ENCODE measurements at places on chromosomes 2 and 18.

DNA sequence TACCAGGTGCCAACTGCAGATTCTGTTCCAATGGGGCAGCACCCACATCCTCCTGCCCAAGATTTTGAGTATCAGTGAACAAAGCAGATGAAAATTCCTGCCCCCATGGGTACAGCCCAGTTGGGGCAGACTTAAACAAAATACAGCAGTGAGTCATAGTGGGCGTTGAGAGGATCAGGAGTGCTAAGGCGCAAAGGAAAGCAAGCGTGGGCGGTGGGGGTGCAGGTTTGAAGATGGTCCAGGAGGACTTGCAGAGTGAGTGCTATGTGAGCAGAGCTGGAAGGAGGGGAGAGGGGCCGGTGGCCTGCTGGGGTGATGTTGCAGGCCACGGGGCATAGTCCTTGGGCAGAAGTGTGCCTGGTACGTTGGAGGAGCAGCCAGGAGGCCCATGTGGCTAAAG lies 24.7 kb downstream of the STEAP3 start:
- no peak for DNase-seq

DNA sequence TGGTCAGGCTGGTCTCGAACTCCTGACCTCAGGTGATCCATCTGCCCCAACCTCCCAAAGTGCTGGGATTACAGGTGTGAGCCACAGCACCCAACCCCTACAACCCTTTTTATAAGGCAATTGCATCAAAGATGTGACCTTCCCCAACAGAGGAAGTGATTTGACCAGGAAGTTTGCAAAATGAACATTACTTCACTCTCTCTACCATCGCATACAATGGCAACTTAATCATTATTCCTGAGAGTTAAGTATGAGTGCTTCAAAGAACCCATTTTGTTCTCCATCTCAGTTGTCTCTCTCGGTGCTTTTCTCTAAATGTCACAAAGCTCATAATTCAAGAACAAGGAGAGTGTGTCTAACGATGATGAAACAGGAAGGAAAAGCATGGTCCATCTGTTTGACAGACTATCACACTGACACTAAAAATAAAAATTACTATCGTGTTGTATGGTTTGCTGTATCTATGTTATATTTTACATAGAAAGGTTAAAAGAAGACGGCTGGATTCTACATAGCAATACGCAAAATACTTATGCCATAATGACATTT lies 18.1 kb upstream of the CREG2 start:
- DNase-seq: no peak

GRCh38 chr2:97712693-97713295 lies 582 bp upstream of the ZAP70 start:
- DNase-seq: no peak

DNA sequence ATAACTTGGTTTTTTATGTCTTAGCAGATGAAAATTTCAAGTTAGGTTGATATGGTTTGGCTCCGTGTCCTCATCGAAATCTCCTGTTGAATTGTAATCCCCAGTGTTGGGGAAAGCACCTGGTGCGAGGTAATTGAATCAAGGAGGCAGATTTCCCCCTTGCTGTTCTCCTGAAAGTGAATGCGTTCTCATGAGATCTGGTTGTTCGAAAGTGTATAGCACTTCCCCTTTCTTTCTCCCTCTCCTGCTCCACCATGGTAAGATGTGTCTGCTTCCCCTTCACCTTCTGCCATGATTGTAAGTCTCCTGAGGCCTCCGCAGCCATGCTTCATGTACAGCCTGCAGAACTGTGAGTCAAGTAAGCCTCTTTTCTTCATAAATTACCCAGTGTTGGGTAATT lies 242.1 kb upstream of the TNP1 start:
- DNase-seq: no peak

DNA sequence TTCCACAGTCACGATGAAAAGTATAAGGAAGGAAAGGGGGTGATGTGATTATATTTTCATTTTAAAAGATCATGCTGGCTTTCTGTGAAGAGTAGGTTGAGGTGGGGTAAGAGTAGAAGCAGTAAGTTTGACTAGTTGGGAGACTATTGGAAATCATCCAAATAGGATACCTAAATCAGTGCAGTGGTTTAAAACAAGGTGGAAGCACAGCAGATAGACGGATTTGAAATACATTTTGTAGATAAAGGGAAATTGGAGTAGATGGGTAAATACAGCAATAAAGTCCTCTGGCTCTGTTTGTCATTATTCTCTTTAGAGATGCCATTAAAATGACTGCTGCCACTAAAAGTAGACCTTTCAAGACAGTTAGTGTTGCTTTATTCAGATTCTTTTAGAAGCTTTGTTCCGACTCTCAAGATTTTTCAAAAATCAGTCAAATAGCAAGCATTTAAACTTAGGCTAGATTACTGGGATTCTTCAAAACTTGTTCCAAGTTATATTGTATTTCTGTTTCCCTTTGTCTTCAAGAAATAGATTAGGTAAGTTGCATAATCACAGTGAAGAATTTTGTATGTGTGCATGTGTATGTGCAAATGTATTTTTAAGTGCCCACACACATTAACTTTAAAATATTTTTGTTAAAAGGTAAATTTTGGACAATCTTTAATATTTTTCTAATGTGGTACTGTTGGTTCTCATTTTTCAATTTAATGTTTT lies 61.7 kb upstream of the DTNA start:
- no peak for DNase-seq
